ENCODE measurements at places on chromosomes 6 and 20.

DNA sequence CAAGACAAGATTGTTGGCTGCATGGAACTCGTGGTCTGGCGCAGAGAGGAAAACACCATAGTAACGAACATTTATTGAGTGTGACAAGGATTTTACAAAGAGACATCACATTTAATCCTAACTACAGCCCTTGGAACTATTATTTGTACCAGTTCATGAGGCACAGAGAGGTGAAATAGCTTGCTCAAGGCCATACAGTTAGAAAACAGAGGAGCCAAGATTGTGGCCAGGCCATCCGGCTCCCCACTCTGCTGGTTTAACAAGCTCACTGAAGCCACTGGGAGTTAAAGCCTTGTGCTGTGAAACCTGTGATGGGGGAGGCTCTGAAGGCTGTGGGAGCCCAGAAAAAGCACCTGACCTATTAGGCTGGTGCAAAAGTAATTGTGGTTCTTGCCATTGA, 74.9 kb upstream of the ZNFX1 start:
- no peak for DNase-seq

DNA sequence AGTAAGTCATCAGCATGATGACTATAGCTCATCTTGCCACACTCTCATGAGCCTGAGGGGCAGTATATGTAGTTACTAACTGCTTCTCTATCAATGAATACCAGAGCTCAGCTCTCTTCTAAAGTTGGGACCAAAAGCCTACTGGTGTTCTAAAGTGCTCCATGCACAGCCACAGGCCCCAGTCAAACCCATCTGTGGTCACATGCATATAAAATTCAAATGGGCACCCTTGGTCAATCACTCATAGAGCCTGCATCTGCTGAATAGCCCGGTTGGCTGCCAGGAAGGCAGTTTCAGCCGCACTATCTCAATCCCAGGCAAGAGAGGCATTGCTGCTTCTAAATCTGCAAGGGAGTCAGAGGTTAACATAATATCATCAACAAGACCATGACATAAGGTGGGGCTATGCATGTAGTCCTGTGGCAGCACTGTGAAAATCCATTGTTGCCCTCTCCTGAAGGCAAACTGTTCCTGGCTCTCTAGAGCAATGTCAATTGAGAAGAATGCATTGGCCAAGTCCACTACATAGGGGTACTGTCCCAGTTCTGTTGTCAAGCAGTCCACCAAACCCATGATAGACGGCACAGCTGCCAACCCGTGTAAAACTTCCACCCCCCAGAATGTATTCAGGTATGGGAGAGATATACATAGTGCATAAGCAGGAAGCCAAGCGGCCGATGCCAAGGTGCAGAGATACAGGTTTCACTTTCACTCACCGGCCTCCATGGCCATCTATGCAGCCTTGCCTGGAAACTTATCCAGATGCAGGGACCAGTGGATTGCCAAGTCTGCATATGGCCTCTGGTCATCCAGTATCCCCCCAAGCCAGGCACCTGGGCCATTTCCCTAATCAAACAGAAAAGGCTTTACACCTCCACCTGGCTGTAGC, 76.2 kb downstream of the ALDH8A1 start:
- no peak for DNase-seq

DNA sequence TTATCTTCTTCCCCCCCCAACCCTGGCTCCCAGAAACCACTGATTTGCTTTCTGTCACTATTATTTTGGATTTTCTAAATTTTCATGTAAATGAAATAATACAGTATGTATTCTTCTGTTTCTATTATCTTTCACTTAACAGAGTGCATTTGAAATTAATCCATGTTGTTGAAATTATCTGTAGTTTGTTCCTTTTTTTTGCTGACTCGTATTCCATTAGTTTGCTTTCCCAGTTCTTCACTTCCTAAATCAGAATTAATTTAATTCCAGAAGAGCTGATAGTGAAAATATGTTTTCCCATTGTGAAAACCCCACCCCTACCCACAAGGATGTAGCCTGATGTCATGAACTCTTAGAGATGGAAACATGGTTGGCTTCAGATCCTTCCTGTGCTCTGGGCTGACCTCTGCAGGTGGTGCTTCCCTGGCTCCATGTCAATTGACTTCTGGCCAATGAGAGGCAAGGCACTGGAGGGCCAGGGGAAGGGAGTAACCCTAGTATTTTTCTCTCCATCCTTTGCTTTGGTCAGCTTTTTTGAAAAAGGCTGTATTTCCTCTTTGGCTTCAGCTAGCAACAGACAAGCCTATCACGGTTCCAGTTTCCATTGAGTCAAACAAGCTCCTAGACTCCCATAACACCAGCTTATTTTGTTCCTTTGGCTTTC, 244.4 kb upstream of the HSF2 start:
- DNase-seq, result no peak

DNA sequence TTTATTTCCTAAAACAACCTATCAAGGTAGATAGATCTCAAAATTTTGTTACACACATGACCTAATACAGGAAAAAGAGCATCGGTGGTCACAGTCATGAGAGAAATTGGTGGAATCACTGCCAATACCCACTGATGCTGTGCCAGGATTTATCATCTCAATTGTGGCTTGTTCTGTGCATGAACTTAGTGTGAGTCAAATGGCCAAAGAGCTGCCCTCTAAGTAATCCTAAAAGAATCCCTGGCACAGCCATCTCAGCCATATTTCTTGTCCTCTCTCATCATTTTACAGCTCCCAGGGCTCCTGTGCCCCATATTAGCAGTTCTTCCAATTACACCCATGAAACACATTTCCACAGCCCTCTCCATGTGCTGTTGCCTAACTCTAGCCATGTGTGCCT, 6.1 kb downstream of the GSTA5 start:
- no peak for DNase-seq

- DNase-seq, result no peak
Measured at GRCh38 chr6:170529839-170530469, 23.2 kb downstream of the PSMB1 start.

DNA sequence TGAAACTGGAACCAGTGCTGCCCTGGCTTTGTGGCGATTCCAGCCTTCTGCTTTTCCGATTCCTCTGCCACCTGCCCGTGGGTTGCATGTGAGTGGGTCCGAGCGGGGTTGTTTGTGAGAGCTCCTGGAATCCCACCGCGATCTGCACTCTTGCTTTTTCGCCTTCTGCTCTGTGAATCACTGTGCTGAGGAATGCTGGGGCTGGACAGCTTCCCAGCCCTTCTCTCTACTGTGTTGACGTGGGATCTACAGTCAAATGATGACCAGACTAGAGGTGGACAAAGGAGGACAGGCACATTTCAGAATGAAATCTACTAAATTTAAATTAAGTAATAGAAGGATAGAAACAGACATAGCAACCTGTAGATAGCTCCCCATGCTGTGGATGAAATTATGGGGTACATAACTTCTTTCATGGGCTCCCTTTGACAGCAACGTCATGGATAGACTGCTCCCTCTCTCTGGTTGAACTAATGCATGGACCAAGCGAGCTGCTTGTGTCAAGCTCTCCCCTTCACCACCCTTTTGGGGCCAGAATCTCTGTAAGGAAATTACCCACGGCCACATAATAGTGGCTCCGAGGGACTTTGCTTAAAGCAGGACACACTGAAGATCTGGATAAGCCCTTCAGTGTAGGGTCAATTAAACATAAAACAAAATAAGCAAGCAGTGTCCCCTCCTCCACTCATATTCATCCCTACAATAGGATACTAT, 2.0 kb downstream of the FNDC1 start:
- DNase-seq, result no peak

DNA sequence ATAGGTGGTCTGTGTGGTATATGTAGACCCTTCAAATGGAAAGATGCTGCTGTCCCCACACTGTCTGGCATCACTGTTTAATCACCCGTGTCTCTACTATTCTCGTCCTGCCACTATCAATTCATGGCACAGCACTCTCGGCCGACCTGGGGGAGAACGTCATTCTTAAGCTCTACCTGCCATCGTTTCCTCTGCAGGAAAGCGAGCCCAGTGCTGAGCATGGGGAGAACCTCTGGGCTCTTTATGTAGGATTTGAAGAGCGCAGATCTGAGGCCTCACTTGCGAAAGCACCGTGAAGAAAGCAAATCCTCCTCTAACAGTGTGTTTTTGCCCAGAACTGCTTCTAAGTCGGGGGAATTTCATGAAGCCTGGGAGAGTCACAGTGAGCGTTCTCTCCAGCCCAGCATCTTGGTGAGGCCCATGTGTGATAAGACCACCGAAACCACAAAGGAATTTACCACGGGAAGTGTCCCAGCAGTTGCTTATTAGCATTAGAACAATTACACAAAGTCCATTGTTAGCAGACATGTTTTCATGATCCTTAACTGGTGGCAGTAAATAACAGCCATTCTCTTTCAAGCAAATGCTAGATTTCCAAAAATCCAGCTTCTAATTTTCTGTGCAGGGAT, 124.3 kb downstream of the SCML4 start:
- DNase-seq, result no peak

DNA sequence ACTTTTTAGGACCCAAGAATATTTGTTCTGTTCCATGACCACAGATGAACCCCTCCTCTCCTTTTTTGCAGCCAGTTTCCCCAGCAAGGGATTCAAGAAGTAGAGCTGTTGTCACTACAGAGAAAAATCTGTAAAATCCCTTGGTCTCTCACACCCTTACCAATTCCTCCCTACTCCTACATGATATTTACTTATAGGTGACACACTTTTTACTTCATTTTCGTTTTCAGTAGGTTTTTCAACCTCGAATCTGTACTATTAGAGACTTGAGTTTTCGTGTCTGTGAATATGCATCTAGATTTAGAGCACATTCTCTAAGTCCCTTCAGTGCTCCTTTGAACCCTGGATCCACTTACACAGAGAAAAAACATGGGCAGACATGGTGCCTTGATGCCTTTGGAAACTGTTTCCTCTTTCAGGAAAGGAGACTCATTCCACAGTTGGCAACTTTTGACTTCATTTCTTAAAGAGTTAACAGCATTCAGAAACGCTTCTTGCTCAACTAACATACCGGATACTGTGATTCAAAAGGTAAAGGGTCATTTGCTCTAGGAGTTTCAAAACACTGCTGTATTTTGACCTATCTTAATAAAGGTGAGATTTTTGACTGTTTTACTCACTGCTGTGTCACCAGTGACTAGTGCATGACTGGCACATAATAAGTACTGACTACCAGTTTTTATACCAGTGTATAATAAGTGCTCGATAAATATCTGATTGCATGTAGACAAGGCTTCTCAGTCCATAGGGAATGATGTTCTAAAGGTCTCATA, 50.6 kb downstream of the LAMA4 start:
- no peak for DNase-seq

DNA sequence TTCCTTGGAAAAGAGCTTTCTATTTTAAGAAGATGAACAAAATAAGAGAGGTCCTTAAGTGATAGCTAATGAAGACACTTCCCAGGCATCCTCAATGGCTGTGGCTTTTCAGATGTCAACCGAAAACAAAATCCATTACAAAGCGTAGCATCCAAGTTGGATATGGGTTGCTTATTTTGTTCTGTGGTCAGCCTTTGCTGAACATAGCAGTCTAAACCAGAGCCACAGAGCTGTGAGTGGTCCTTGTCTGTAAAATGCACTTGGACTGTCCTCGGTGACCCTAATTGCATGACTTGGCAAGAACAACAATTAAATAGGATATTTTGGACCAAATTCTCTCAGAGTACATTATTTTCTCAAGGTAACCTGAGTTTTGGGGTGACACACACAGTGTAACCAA, 10.4 kb upstream of the BFSP1 start:
- DNase-seq, result no peak

- DNase-seq, result no peak
Measured at GRCh38 chr6:53730767-53731166, 64.0 kb upstream of the LRRC1 start.

- no peak for DNase-seq
Measured at GRCh38 chr6:35363293-35363750, 21.0 kb downstream of the PPARD start.

DNA sequence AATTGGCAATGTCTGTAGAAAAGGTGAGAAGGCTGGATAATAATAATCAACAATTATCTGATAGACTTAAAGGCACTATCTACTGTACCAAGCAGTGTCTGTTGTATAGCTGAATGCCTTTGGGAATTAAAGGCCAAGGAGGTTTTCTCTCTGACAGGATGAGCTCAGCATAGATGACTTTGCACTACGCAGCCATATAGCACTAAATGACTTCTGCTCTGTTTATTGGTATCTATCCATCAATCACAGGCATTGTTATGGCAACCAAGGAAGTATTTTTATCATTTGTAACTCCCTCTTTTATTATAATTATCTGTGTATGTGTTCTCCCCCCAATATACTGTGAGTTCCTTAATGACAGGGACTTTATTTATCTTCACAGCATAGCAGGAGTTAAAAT, 654.3 kb downstream of the PHF3 start:
- DNase-seq, result no peak

- DNase-seq, result no peak
Measured at GRCh38 chr20:63577317-63577894, 3.4 kb upstream of the HELZ2 start.

- no peak for DNase-seq
Measured at GRCh38 chr6:119470893-119471542, 121.5 kb upstream of the MAN1A1 start.

DNA sequence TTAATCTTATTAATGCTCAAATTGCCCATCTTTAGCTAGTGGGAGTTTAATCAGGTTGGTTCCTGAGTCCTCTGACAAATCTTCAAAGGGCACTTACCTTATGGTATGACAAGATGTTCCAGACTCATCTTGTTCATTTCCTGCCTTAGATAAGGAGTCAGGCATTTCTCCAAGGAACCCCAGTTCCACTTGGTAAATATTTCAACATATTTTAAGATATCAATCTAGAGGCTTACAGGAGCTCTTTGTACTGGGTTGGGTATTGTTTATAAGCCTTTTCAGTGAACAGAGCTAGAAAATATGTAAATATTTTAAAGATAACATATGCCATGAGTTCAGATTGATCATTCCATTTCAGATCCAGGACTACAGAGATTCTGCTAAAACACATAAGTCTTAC, 159.8 kb downstream of the RCAN2 start:
- DNase-seq, result no peak

GRCh38 chr20:36773107-36773596, 411 bp downstream of the DSN1 start:
- no peak for DNase-seq

DNA sequence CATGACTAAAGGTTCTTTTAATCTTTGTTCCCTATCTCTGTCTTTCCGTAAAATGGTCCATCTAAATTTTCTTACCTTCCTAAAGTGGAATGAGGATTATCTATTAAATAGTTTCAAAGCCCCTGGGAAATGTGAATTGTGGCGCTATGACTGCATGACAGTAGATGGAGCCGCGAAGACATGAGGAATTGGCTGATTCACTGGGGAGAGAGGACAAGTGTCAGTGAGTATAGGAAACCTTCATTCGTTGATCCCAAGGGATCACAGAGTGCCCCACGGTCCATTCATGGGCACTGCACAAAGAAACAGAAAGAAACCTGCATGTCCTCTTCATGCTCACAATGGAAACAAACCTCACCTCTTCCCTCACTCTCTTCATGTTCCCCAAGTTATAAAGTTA, 479.3 kb upstream of the BTBD3 start:
- no peak for DNase-seq

GRCh38 chr20:47533518-47534062, 31.9 kb downstream of the NCOA3 start:
- DNase-seq, result no peak

GRCh38 chr20:49669601-49670189, 44.0 kb downstream of the B4GALT5 start:
- no peak for DNase-seq
